ENCODE measurements at places on chromosomes 5 and 9. TPM values are rescaled to one million over a fixed set of nuclear protein-coding genes. Genes with fewer than 3 reads are reported as not detected.

The FOXD4L6 gene
- total RNA-seq: not detected

The GZMA gene
- total RNA-seq: 0.55 TPM

The F2RL2 gene
- 0.44 TPM for total RNA-seq

The ZFP2 gene
- 2.0 TPM for total RNA-seq

The IFNA2 gene
- total RNA-seq: not detected

The TOR2A gene
- 3.9 TPM for total RNA-seq

The FAM78A gene
- 55.3 TPM for total RNA-seq

DNA sequence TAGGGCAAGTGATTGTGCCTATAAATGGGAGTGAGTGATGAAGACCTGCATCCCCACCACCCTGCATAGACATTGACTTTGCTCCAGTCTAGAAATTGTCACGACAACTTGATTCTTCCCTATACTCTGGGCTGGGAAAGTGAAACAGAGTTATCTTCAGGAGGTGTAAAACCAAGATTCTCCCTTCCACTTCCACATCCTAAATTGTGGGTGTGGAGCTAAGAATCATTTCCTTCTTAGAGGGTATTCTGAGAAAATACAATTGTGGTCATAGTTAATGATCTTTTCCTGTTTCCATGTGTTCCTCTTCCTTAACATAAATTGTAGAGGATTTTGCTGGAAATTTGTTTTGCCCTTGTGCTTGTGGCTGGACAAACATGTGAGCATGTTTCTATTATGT lies 96.8 kb upstream of the PJA2 start:
- no peak for DNase-seq

DNA sequence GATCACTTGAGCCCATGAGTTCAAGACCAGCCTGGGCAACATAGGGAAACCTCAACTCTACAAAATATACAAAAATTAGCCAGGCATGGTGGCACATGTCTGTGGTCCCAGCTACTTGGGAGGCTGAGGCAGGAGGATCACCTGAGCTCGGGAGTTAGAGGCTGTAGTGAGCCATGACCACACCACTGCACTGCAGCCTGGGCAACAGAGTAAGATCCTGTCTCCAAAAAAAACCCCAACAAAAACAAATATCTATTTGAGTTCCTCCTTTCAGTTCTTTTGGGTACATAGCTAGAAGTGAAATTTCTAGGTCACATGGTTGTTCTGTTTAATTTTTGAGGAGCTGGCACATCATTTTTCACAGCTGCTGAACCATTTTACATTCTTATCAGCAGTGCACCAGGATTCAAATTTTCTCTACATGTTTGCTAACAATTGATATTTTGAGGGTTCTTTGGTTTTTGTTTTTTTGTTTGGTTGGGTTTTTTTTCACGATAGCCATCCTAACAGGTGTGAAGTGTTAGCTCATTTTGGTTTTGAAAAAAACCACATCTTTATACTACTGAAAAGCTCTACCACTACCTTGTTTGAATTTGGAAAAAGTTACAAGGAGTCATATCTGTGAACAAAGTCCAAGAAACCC lies 176.9 kb upstream of the SLC12A2 start:
- DNase-seq: no peak

- no peak for DNase-seq
Observed at GRCh38 chr5:60223342-60223741, 329.8 kb upstream of the PDE4D start.

GRCh38 chr5:158390577-158390976 lies 531.6 kb upstream of the CLINT1 start:
- DNase-seq: no peak

GRCh38 chr9:79774356-79774755 lies 202.6 kb downstream of the TLE4 start:
- DNase-seq: no peak

DNA sequence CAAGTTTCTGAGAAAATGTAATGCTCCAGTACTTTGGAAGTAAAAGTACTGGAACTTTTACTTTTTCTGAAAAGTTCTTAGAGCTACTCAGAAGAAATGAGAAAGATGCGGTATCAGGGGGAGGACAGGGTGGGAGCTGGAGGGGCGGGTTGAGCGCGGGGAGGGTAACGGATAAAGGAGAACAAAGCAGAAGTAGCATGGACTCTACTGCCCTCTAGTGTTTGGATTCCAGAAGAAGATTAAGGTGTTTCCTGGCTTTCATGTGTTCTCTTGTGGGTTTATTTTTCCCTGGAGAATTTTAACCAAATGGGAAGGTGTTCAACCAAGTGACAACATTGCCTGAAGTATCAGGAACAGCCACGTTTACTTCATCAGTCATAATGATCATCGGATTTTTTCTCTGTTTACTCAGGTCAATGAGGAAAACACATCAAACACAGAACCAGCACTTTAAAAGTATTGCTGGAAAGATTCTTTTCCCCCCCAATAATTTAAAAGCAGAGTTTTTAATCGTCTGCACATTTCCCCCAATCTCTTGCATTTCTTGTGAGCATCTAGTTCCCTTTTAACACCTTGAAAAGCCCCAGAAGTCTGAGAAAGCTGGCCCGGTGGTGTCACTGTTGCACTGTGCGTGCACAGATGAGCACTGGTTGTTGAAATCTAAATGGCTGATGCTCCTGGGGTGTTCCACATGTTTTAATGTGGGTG lies 190.6 kb downstream of the MPDZ start:
- DNase-seq: no peak

- no peak for DNase-seq
Observed at GRCh38 chr9:121721770-121722169, 70.3 kb downstream of the DAB2IP start.

GRCh38 chr5:26763215-26763614 lies 275.2 kb downstream of the CDH9 start:
- DNase-seq: no peak

DNA sequence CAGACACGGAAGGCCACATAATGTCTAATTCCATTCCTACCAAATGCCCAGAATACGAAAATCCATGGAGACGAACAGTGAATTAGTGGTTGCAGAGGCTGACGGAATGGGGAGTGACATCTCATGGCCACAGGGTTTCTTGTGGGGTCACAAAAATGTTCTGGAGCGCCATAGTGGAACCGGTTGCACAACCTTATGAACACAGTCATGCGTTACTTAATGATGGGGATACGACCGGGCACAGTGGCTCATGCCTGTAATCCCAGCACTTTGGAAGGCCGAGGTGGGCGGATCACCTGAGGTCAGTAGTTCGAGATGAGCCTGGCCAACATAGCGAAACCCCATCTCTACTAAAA lies 26.0 kb upstream of the TTLL11 start:
- no peak for DNase-seq

GRCh38 chr5:169592937-169593650 lies 9.5 kb downstream of the SPDL1 start:
- DNase-seq: no peak

DNA sequence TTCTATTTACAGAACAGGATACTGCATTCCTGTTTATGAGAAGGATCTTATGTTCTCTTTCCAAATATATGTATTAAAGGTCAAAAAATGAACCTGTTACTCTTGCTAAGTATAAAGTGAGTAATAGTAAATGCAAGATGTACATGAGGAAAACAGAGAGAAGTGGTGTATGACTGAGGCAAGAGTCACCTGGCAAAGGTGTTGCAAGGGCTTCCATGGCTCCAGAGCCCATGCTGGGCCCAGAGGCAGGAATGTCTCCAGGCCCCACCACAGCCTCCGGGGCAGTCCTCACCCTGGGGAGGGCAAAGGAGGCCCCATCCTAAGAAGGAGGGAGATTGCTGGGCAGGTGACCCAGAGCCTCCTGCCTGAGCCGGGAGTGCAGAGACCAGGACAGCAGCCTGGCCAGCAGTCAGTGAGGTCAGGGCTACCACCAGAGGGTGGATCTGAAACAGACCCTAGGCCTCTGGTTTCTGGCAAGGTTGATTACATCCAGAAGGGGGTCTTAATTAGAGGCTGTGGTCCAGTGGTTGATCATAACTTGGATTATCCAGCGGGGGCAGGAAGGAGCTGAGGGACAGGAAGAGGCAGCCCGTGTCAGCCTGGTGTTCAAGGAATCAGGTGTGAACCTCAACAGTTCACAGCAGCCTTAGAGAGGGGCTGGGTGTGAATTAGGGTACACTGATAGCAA lies 57.3 kb upstream of the CPLX2 start:
- DNase-seq: no peak

GRCh38 chr9:15867988-15868387 lies 315.1 kb downstream of the CCDC171 start:
- DNase-seq: no peak

DNA sequence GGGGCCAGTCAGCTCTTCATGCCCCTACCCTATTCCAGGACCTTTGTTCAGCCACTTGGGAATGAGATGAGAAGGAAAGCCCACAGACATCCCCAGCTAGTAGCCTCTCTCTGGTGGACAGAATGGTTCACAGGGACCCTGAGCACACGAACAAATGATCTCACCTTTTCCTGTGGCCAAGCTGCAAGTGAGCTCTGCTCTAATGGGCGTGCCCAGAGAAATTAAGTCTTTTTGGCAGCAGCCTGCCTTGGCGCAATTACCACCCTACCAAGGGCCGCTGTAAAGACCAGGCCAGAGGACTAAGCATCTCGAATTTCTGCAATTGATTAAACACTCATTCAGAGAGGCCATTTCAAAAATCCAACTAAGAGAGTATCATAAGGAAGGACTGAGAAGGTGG lies 56.0 kb downstream of the WHRN start:
- no peak for DNase-seq

GRCh38 chr9:135281151-135281550 lies 193.7 kb downstream of the OLFM1 start:
- no peak for DNase-seq

DNA sequence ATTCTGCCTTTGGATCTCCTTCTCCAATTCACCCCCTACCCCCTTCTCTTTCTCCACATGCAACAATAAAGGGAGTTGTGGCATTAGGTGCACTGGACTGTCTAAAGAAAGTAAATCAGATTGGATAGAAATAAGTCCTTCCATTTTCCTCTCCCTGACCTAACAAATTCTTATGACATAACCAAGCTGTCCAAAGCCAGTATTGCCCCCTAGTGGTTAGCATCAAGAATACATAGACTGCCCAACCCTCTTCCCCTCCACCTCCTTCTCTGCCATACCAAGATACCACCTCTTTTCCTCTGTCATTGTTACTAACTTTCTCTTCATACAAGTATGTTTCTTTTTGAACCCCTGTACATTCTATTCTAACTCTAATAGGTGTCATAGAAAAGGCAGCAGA lies 45.7 kb downstream of the PPARGC1B start:
- DNase-seq: no peak

DNA sequence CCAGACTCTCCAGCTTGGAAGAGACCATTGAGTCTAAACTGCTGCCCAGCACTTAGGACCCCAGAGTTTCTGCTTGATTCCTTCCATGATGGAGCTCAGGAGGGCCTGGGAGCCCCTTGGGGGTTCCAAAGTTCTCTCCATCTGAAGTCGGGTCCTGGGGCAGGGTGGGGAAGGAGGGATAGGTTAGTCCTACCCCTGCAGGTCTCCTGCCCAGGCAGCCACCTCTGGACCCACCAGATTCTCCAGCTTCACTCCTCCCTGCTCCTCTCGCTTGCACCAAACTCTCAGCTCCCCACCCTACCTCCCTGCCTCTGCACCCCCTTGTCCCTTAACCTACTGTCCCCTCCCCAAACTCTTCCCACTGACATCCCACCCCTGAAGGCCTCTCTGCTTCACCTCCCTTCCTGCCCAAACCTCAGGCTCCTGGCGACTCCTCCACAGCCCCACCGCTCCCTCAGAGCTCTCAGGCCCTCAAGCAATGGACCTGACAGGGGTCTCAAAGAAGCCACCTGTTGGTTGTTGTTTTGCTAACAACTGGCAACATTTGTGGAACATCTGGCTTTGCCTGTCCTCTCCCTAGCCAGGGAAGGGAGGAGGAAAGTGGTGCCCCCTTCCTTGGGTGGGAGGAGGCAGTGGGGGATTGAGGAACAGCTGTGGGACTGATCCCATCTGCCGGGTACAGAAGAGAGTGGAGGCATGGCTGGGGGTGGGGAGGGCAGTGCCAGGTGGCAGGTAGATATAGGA lies 137.5 kb downstream of the RGS3 start:
- DNase-seq: no peak
